ENCODE measurements at places on chromosomes 12 and 14. TPM values are rescaled to one million over a fixed set of nuclear protein-coding genes. Genes with fewer than 3 reads are reported as not detected.

GRCh38 chr12:93323625-93324329, 53.9 kb upstream of the NUDT4 start:
- H3K4me3 ChIP-seq, result no peak overlapping the region
- H3K27ac ChIP-seq, result no peak overlapping the region
- DNase-seq, result no peak
- no peaks in the 10 kb centered on the region for H3K4me1 ChIP-seq
- no peaks in the 10 kb centered on the region for H3K27me3 ChIP-seq
- H3K36me3 ChIP-seq, result no peaks in the 10 kb centered on the region

GRCh38 chr12:92425165-92425564, 277.6 kb upstream of the PLEKHG7 start:
- H3K27ac ChIP-seq, result no peak overlapping the region
- no peaks in the 10 kb centered on the region for H3K27me3 ChIP-seq
- H3K4me3 ChIP-seq, result no peak overlapping the region
- no peak for DNase-seq
- H3K36me3 ChIP-seq, result no peaks in the 10 kb centered on the region

DNA sequence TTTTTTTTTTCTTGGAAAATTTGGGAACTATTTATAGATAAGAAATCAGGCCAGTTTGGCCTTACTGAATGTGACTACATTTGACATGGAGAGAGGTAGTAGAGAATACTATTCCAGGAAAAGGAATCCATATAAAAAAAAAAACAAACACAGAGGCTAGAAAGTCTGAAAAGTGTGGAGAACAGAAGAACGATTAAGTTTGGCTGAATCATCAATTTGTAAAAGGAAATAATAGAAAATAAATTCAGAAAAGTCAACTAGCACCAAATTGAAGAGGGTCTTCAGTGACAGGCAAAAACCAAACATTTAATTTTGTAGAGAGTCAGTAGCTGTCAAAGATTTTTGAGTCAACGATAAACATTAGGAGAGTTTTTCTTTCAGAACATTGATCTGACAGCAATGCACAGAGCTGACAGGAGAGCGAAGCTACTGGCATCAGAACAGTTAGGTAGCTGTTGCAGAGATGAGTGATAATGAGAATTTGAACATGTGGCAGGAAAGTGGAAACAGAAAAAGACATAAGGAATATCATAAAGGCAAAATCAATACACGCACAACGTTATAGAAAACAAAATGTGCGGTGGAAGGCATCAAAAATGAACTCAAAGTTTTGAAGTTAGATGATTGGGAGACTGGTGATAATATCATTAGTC, 241.2 kb downstream of the SOX5 start:
- DNase-seq, result no peak
- no peaks in the 10 kb centered on the region for H3K27me3 ChIP-seq
- H3K4me3 ChIP-seq, result no peak overlapping the region
- no peak overlapping the region for H3K27ac ChIP-seq
- no peaks in the 10 kb centered on the region for H3K36me3 ChIP-seq

NTF3 gene
- not detected for total RNA-seq

DNA sequence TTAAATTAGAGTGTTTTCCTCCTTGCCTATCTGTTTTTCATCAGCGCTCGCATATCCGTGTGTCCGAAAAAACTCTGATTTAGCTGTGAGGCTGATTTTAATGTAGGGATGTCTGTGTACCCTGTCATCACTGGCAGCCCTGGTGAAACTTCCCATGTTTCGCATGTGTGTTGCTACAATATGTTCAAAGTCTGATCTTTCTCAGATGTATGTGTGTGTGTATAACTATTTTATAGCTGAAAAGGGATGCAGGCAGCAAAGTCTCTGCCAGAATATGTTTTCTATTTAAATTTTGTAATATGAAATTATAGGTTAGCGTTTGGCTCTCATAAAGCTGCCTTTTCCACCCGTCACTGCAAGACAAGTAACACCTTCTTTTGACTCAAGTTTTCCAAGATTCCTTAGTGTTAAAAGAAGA, 154.8 kb downstream of the TMTC2 start:
- no peaks in the 10 kb centered on the region for H3K36me3 ChIP-seq
- H3K27me3 ChIP-seq, result no peaks in the 10 kb centered on the region

GRCh38 chr12:132379996-132380395, 50.6 kb upstream of the GALNT9 start:
- no peak overlapping the region for H3K27ac ChIP-seq
- H3K4me1 ChIP-seq, result no peaks in the 10 kb centered on the region
- no peak overlapping the region for H3K4me3 ChIP-seq
- H3K36me3 ChIP-seq, result no peaks in the 10 kb centered on the region
- H3K27me3 ChIP-seq, result peaks cover 67% of the 10 kb centered on the region
- no peak for DNase-seq

DNA sequence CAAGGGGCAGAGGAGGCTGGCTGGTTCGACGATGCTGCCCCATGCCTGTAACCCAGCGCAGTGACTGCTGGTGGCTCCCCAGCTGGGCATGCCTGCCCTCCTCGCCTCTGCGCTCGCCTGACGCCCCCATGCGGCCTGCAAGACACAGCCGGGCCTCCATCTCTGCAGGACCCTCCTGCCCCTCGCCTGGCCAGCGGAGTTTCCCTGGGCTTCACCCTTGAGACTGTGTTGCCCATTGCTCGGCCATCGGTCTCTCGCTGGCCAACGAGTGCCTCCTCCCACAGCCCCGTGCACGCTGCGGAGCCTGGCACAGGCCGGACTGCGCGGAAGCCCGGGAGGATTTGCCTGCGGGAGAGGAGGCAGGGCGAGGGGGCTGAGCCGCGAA, 17.6 kb downstream of the ASPG start:
- no peak overlapping the region for H3K27ac ChIP-seq
- H3K36me3 ChIP-seq, result no peaks in the 10 kb centered on the region
- no peak overlapping the region for H3K4me3 ChIP-seq
- H3K4me1 ChIP-seq, result no peaks in the 10 kb centered on the region
- H3K27me3 ChIP-seq, result peaks cover 14% of the 10 kb centered on the region

SOS2 gene
- 54.3 TPM for total RNA-seq

ACSS3 gene
- 46.5 TPM for total RNA-seq

DNA sequence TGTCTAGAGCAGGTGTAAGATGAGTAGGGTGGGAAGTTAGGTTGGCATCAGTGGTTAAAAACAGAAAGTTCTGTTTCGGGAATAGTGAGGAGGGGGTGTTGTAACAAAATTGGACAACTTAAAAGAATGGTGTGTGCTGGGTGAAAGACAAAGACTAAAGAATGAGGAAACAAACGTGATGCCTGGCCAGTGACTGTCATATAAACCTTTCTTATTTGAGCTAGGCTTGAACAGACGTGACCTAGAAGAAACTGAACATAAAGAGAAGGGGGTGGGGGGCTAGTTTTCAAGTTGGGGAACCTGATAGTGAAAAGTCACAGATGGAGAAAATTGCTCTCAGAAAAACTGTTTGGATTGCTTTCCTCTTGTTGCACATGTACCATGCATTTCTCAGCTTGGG, 39.6 kb downstream of the RAD52 start:
- no peaks in the 10 kb centered on the region for H3K27me3 ChIP-seq
- DNase-seq, result no peak
- H3K4me3 ChIP-seq, result no peak overlapping the region

DNA sequence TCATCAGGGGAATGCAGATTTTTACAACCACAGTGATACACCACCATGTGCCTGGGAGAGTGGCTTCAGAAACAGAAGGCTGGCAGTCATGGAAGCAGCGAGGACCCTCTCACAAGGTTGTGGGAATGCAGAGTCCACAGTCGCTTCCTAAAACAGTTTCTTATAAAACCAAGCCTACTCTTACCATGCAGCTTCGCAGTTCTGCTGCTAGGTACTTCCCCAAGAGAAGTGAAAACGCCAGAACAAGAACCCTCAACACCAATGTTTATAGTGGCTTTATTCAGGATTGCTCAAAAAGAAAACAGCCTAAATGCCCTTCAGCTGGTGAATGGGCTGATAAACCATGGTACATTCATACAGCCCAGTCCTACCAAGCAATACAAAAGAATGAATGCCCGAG, 87.2 kb downstream of the DDX51 start:
- H3K27ac ChIP-seq, result no peak overlapping the region
- H3K36me3 ChIP-seq, result peaks cover 18% of the 10 kb centered on the region
- no peak for DNase-seq
- no peaks in the 10 kb centered on the region for H3K27me3 ChIP-seq
- H3K4me1 ChIP-seq, result no peaks in the 10 kb centered on the region

- no peak overlapping the region for H3K4me3 ChIP-seq
- no peaks in the 10 kb centered on the region for H3K4me1 ChIP-seq
- no peak overlapping the region for H3K27ac ChIP-seq
- no peaks in the 10 kb centered on the region for H3K27me3 ChIP-seq
- no peaks in the 10 kb centered on the region for H3K36me3 ChIP-seq
- DNase-seq, result no peak
Observed at GRCh38 chr14:70425354-70425753, 8.5 kb upstream of the SYNJ2BP start.

DNA sequence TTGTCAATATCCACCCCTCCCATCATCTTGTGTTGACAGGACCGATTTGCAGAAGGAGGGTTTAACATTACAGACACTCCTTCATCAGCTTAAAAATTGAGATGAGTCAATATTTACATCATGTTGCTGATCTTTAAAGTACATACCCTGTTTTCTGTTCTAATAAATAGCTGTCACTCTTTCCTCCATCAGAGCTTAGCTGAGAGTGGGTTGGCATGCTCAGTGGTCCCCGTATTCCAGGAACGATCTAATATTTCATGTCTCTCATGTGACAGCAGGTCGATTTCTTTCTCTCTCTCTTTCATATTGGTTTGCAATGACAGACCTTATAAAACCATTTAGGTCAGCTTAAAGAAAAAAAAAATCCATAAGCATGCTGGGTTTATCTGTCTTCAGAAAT, 950.6 kb downstream of the GALC start:
- no peaks in the 10 kb centered on the region for H3K27me3 ChIP-seq
- no peak overlapping the region for H3K27ac ChIP-seq
- no peak for DNase-seq

DNA sequence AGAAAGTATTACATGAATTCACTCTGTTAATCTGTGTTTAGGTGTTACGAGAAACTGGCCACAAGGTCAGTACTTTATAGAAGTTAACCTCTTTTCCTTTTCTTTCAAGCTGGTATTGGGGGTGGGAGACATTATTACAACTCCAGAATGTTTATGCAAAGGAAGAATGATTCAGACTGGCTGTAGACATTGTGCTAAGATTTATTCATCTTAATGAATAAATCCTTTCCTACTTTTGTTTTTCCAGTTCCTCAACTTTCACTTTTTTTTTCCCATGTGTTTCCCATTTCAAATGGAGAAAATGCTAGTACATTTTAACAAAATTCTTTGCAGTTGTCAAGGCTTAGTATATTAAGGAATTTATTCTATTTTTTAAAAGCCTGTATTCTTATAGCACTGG, 1.3 kb downstream of the OTOGL start:
- H3K4me3 ChIP-seq, result no peak overlapping the region
- DNase-seq, result no peak
- no peaks in the 10 kb centered on the region for H3K36me3 ChIP-seq
- H3K27me3 ChIP-seq, result no peaks in the 10 kb centered on the region
- peak overlapping the region; percentile 48 for H3K27ac ChIP-seq
- H3K4me1 ChIP-seq, result no peaks in the 10 kb centered on the region

SYCP3 gene
- not detected for total RNA-seq

DNA sequence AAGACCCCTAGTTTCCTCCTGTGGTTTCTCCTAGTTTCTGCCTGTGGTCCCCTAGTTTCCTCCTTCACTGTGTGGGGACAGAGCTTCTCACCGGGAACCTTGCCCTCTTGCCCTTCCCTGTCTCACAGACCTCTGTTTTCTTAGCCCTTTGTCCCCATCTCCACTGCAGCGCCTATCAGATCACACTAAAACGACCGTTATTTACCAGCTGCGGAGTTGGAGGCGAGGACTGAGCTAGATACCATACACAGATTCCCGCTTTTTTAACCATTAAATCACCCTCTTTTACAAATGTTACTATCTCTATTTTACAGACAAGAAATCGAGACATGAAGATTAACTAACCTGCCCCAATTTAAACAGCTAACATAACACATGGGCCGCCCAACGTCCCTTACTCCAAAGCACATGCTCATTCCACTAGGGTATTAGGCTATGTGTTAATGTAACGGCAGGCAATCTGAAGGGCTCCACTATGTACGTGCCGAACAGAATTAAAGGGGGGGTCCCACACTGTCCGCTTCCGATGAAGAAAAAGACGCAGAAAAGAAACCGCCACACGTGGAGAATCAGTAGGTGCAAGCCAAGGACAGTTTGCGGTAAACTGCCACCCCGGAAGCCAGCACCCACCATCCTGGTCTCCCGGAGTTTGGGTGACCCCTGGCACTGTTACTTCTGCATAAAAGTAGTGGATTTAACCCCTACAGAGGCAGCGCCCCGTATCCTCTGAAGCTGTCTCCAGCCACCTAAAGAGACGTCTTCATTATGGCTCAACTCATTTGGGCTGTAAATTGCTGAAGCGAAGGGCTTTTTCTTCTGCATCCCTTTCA, 1.9 kb upstream of the FKBP4 start:
- H3K27me3 ChIP-seq, result no peaks in the 10 kb centered on the region
- H3K4me3 ChIP-seq, result no peak overlapping the region
- H3K36me3 ChIP-seq, result no peaks in the 10 kb centered on the region
- H3K4me1 ChIP-seq, result peaks cover 13% of the 10 kb centered on the region
- no peak for DNase-seq

DNA sequence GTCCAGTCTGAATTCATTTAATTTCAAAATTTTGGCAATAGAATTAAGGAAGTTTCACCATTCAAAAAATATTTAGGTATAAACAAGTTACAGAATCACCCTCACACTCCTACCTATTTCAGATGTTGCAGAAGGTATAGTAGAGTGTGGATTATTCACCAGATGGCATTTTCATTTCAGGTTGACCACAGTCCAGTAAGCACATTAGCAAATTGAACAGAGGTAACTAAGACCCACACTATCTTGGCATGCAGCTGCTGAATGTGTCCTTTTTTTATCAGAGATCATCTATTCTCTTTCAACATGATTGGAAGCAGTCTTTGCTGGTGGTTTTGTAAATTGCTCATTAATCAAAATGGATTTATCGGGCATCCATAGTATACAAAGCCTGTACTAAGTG, 151.8 kb upstream of the GARIN6 start:
- H3K36me3 ChIP-seq, result no peaks in the 10 kb centered on the region
- DNase-seq, result no peak
- H3K27ac ChIP-seq, result no peak overlapping the region
- H3K4me1 ChIP-seq, result no peaks in the 10 kb centered on the region

PRDM4 gene
- 32.6 TPM for total RNA-seq

- H3K4me3 ChIP-seq, result no peak overlapping the region
- no peak overlapping the region for H3K27ac ChIP-seq
- no peak for DNase-seq
- no peaks in the 10 kb centered on the region for H3K27me3 ChIP-seq
- H3K4me1 ChIP-seq, result no peaks in the 10 kb centered on the region
Observed at GRCh38 chr12:109824731-109825130, 8.5 kb downstream of the TRPV4 start.

GRCh38 chr14:100620255-100621100, 33.3 kb upstream of the BEGAIN start:
- H3K27ac ChIP-seq, result no peak overlapping the region
- H3K4me1 ChIP-seq, result no peaks in the 10 kb centered on the region
- DNase-seq, result no peak
- peaks cover 14% of the 10 kb centered on the region for H3K27me3 ChIP-seq
- no peak overlapping the region for H3K4me3 ChIP-seq

GRCh38 chr12:12899530-12900380, 8.4 kb downstream of the GPRC5A start:
- no peaks in the 10 kb centered on the region for H3K36me3 ChIP-seq
- H3K27ac ChIP-seq, result peak overlapping the region; percentile 57
- no peak overlapping the region for H3K4me3 ChIP-seq
- no peaks in the 10 kb centered on the region for H3K4me1 ChIP-seq
- no peaks in the 10 kb centered on the region for H3K27me3 ChIP-seq
- no peak for DNase-seq

GRCh38 chr12:124529565-124530276, 37.7 kb downstream of the NCOR2 start:
- peaks cover 6% of the 10 kb centered on the region for H3K4me1 ChIP-seq
- no peaks in the 10 kb centered on the region for H3K36me3 ChIP-seq
- H3K27ac ChIP-seq, result no peak overlapping the region

Data from breast epithelium (tissue), 4 donors.